ENCODE measurements at places on chromosomes 16 and 17.

DNA sequence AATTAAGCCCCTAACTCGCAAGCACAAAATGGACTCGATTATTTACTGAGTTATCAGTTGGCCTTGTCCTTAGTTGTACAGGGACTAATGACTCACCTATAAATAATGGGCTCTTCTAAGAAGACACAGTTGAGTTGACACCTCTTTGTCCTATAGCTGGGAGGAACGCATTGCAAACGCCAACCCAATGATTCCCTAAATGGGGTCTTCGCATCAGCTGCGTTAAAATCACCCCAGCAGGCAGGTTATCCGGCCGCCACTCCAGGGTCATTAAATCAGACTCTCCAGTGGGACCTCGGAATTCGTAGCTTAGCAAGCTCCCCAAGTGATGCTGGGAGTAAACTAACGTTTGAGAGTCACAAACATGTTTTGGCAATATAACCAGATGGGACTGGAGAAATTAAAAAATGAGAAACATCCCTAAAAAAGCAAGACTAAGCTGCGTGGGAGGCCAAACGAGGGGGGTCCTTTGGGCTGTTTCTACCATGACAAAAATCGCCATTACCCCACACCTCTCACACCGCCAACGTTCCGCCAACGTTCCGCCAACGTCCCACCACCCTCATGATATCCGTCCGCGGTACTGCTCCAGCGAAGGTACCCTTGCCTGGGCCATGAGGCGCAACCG is 932 bp upstream of the NFE2L1 start:
- no peak for DNase-seq

GRCh38 chr17:35103271-35103670 is 16.4 kb downstream of the RAD51D start:
- no peak for DNase-seq

DNA sequence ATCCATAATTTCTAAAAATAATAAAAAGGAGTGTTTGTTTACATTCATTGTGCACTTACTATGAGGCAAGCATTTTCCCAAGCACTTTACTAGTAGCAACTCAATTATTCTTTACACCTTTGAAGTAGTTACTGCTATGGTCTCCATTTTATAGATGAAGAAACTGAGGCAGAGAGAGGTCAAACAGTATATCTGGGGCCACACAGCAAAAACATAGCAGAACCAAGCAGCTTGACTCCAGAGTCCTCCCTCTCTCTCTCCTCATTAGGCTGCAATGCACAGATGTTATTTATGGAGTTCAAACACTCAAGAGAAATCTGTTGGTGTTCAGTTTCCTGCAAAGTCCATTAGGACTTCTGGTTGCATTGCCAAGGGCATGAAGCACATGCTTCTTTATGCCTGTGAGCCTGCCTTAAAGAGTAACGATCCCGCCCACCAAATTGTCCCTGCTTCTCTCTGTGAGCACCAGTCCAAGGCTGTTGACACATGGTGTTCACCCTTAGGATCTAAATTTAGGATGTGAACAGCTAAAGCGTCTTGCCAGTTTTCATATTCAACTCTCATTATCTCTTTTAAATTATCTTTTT is 44.0 kb downstream of the GPRC5B start:
- DNase-seq: no peak

GRCh38 chr17:70053241-70054234 is 21.5 kb upstream of the KCNJ16 start:
- no peak for DNase-seq

DNA sequence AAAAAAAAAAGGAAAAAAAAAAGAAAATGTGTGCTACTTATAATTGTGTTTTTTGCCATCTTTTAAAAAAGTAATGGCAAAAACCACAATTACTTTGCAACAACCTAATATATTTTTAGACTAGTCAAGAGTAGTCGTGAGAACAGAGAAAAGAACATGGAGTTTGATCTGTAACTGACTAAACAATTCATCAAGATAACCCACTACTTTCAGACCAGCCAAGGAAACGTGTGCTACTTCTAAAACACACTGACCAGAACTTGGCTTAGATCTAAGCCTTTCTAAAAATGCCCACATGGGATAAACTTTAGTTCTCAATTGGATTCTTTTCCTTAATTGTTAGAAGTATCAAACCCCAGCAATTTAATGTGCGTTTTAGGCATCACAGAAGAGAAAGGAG is 616 bp downstream of the PECAM1 start:
- no peak for DNase-seq

DNA sequence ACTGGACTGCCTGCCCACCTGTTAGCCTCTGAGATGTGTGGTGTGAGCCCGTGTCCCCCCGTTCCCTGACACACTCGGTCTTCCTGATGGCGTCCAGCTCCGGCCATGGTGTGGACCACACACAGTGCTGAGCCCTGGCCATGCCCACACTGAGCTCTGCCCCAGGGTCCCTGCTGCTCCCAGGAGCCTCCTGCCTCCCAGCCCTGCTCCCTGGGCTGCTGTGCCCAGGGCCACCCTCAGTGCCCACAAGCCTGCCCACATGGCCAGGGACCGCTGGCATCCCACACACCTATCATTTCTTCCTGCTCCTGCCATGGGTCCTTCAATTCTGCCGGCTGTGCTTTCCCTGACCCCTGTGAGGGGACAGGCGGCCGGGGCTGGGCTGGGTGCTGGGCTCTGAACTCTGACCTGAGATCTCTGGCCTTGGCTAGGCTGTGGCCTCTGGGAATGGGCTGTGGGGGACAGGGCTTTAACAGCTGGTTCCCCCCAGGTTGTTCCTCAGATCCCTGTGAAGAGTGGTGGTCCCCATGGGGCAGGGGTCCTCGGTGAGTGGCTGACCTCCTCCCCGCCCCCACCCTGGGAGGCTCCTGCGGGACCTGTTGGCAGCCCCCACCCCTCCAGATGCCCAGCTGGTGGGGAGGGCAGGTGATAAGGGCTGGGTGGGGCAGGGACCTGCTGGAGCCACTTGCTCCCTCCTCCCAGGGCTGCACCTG is 4.0 kb downstream of the CEMP1 start:
- DNase-seq: no peak

GRCh38 chr16:66308096-66308495 is 58.4 kb upstream of the CDH5 start:
- DNase-seq: no peak

DNA sequence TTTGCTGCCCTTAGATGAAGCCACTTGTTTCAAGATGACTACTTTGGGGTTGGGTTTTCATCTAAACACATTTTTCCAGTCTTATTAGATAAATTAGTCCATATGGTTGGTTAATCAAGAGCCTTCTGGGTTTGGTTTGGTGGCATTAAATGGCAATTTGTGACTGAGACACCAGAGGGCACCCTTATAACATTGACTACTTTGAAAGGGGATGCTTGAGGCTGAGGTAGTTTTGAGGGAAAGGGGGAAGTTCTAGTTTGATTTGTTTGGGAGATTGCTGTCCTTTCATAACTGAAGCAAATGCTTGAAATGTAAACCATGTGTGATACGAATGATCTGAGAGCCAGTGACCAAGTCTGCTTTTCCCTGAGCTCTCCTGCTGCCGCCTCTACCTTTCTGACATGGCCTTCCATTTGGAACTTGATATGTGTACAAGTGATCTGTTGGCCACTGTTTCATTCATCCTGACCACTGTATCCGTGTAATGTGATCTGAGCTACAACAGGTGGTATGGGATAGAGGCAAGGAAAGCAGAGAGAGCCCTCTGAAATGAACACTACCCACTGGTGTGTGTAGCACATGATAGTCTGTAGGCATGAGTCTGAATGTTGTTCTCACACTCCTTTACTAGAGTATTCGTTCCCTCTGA is 5.8 kb upstream of the RARA start:
- DNase-seq: no peak

- DNase-seq: peak; percentile 77
These were observed 5.1 kb downstream of the BAHCC1 start for GRCh38 chr17:81400154-81400977.

GRCh38 chr17:63974594-63975192 is 2.0 kb upstream of the SCN4A start:
- no peak for DNase-seq

DNA sequence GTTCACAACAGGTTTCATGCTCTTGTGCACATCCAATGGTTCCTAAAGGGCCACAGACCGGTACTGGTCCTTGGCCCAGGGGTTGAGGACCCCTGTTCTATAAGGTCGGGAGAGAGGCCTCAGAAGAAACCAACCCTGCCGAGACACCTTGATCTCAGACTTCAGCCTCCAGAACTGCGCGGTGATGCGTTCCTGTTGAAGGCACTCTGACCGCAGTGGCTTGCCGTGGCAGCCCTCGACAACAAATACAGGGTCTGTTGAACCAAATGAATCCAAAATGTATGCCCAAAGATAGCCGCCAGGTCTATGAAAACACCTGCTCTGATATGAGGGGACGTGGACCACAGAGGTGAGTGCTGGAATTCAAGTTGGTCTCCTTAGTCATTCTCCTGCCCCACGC is 389.8 kb downstream of the SEC14L1 start:
- no peak for DNase-seq

DNA sequence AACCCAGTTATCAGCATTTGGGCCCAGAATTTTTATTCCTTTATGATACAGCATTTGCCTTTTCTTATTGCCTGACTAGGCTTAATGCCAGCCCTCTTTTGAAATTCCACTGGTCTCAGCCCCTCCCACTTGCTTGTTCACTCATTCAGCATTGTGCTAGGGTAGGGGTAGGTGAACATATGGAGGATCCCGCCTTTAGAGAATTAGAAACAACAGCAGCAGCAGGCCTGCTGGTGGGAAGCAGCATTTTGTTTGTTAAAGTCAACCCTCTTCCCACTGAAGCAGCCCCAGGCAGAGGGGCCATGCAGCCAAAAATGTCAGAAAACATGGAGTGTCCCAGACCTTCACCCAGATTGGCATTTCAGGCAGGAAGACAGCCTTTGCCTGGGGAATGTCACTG is 1355.2 kb downstream of the CDH8 start:
- DNase-seq: no peak

DNA sequence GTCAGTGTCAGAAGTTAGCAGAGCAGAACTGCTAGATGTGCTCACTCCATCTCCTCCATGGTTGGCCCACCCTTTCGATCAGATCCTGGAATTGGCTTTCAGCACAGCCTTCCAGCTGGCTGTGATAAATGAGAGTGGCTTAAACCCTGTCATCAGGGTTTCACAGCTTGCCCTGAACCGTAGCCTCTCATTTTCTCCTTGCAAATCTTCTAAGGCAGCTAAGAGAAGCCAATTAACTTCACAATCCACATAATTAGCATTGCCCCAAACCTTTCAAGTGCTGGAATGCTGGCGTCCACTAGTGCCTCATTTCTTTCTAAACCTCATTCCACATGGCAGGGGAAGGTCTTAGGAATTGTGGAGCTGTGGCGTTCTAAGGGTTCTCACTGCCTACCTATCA is 21.7 kb downstream of the MILR1 start:
- DNase-seq: no peak

GRCh38 chr16:2032285-2033056 is 5.8 kb downstream of the NHERF2 start:
- peak; percentile 44 for DNase-seq

DNA sequence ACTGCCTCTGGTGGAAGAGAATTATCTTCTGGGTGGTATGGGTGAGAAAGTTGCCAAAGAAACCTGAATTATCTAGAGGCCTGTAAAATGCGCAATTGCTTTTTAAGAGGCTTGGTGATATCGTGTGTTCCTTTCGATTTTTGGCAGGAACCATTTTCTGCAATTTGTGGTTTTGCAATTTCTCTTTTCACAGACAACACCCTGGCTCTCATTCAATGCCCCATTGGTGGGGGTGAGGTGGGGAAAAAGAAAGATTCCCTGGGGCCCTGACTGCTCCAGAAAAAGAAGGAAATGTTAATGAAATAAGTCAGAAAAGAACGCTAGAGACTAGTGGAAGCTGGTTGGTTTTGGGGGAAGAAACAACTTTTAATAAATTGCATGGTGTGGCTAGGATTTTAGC is 77.4 kb downstream of the ANKFN1 start:
- no peak for DNase-seq

DNA sequence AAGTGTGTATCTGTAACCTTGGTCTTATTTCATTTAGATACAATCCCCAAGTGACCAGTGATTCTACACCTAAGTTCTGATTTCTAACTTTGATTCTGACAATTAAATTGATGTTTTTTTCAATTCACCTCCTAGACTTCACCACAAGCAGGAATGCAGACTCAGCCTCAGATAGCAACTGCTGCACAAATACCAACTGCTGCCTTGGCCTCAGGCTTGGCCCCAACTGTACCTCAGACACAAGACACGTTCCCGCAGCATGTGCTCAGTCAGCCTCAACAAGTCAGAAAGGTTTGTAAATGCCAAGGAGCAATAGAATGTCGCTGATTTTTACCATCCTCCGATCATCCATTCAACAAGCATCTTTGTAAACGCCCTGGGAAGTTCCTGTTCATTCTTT is 177.7 kb downstream of the MRTFB start:
- no peak for DNase-seq

- DNase-seq: no peak
These were observed 170.8 kb upstream of the RBFOX1 start for GRCh38 chr16:7161891-7162290.

All from anterior cingulate cortex (tissue), 58 donors.